Esophagus muscularis mucosa (tissue), 4 donors: ENCODE measurements at places on chromosomes 6 and 20. TPM values are rescaled to one million over a fixed set of nuclear protein-coding genes. Genes with fewer than 3 reads are reported as not detected.

GRCh38 chr6:126821706-126822105 lies 296.8 kb upstream of the RSPO3 start:
- no peak overlapping the region for H3K27ac ChIP-seq
- no peak overlapping the region for H3K4me3 ChIP-seq
- H3K27me3 ChIP-seq = no peaks in the 10 kb centered on the region
- H3K4me1 ChIP-seq = no peaks in the 10 kb centered on the region
- DNase-seq = no peak

DNA sequence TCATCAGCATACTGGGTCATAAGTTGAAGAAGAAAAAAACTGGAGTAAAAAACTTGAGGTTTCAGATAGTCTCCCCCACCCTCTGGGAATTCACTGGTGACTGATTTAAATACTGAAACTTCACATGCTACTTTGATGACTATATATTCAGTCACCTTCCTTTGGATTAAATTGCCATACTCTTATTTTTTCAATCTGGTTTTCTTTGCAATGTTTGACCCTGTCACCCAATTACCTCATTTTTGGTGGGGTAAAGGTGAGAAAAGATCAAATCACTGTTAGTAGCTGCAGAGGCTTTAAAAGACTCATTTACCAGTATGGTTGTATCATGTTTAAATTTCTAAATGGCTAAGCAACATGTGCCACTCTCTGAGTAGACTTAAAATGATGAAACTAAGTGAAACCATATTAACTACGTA lies 862.7 kb upstream of the FLRT3 start:
- H3K4me1 ChIP-seq = no peaks in the 10 kb centered on the region
- no peak overlapping the region for H3K27ac ChIP-seq
- no peak overlapping the region for H3K4me3 ChIP-seq
- H3K27me3 ChIP-seq = no peaks in the 10 kb centered on the region

DNA sequence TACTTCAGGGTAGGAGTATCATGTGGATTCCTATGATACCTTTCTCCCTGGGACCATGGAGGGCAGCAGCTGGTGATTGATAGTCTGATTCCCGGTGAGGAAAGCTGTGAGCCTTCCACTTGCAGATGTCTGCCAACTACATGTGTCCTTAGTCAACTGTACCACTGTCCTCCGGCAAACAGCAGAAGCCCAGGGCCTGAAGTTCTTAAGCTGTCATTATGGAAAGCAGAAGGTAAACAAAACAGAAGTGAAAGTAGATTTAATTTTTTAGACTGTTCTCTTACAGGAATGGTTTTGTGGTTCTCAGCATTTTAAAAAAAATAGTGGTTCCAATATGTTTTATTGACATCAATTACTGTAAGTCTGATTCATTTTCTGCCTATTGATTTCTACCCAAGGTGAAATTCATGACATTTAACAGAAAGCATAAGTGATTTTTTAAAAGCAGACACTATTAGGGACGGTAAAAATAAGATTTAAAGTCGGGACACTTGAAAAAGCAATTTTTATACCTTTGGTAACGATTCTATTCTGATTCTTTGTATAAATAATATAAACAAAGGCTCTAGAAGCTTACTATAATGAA lies 36.6 kb downstream of the PTPN1 start:
- no peak overlapping the region for H3K4me3 ChIP-seq
- H3K27me3 ChIP-seq = no peaks in the 10 kb centered on the region
- no peak for DNase-seq
- H3K36me3 ChIP-seq = peaks cover 6% of the 10 kb centered on the region
- peak overlapping the region; percentile 31 for H3K27ac ChIP-seq

DNA sequence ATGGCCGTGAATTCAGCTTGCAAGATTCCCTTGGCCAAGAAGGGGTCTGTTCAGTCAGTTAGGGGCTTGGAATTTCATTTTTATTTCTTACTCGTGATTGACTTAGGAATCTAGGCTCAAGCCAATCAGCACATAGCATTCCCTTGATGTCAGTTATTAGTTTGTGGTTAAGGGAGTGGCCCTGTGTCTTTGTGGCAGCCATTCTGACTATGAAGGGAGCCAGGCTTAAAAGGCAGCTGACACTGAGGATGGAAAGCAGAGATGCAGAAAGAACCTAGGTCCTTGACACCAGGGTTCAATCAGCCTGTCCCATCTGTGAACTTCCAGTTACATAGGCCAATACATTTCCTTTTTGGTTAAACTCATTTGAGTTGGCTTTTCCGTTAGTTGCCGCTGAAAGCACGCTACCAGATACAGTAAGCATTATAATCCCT lies 48.1 kb downstream of the MCUR1 start:
- peaks cover 26% of the 10 kb centered on the region for H3K4me1 ChIP-seq
- no peak for DNase-seq
- no peaks in the 10 kb centered on the region for H3K36me3 ChIP-seq
- no peaks in the 10 kb centered on the region for H3K27me3 ChIP-seq

DNA sequence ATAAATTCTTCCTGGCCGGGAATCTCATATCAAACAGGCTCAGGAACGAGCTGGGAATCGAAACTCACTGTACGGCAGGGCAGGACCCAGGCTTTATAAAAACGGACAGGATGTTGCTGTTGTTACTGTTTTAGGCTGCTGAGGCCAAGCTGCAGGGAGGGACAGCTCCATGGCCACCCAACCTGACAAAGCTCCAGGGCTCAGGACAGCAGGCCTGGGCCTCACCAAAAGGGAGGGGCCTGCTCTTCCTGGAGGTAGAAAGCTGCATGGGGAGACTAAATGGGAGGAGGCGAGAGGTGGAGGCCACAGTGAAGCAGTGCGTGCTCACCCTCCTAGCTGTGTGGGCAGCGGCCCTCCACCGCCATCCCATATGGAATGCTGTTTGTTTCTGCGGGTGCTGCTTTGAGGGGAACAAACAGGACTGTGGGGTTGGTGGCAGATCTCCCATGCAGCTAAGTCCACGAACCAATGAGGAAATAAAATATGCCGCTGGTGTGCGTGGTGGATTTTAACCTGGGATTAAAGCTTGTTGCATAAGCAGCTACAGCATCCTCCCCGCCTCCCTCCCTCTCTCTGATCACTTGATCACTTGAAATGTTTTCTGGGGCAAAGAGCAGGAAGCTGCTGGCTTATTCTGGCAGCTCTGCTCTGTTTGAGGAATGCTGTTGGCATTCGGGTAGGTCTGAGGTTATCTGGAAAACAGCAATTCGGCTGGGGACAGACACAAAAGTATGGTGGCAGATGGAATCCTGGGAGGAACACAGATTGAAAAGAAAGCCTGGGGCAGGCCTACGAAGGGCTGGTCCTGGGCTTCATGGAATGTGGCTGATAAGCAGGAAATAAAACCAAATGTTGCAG lies 2.4 kb upstream of the ZMYND8 start:
- H3K27me3 ChIP-seq = no peaks in the 10 kb centered on the region
- DNase-seq = peak; percentile 95
- H3K36me3 ChIP-seq = no peaks in the 10 kb centered on the region
- H3K4me1 ChIP-seq = peaks cover 85% of the 10 kb centered on the region

DNA sequence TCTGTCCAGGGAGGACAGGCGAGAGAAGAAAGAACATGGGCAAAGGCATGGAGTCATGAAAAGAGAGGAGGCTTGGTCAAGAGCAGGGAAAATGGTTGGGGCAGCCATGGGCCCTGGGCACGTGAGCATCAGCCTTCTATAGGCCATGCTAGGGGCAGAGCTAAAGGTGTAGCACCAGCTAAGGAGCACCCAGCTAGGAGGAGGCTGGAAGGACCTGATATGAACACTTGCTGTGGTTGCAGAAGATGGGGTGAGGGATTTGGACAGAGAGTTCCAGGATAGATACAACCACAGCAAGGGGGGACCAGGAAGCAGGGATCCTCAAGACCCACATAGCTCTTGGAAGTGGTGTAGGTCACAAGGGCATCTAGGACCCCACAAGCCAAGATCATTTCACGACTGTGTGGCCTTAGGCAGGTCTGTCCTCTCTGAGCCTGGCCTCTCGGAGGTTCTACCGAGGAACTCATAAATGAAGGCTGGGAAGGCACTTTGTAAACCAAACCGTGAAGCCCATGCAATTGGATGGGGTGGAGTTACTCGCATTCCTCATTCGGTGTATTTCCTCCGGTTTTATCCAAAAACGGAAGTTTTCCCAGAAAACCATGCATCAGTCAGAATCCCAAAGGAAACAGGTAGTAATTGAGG lies 74.0 kb upstream of the TOP1 start:
- peak; percentile 75 for DNase-seq
- H3K4me1 ChIP-seq = no peaks in the 10 kb centered on the region
- no peak overlapping the region for H3K4me3 ChIP-seq
- no peak overlapping the region for H3K27ac ChIP-seq

DNA sequence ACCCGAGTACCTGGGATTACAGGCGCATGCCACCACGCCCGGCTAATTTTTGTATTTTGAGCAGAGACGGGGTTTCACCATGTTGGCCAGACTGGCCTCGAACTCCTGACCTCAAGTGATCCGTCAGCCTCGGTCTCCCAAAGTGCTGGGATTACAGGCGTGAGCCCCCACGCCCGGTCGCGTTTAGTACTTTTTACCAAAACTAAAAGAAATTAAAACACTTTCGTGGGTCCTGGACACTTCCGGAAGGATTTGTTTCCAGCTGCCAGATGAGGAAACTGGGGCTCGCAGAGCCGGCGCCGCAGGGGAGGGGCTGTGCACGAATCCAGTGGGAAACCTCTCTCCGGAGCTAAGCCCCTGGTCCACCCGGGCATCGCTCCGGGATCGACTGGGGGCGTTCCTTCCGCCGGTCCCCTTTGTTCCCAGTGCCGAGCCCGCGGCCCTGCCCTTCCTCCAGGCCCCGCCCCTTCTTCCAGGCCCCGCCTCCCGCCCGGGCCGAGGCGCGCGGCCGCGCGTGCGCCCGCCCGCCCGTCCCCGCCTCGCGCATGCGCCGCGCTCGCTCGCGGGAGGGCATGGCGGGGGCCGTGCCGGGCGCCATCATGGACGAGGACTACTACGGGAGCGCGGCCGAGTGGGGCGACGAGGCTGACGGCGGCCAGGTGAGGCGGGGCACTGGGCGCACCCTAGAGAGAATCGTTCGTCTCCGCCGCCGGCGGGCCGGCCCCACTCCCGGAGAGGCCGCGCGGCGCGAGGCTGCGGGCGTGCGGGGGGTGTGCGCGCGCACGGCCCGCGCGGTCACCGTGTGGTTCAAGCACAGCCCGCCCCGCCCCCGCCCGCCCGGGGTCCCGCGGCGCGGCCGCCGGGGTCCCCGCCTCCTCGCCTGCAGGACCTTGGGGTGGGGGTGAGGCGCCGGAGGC lies at the start of gene NELFCD:
NELFCD (plus strand) TSS at position 546 of the 917 bp plus-strand sequence; CDS start at position 600, 54 bp downstream.
- peak within 1 kb of the TSS; percentile 73 for H3K4me3 ChIP-seq
- DNase-seq = peak; percentile 94
- no peaks in the 10 kb centered on the region for H3K27me3 ChIP-seq
- H3K36me3 ChIP-seq = no peaks in the 10 kb centered on the region
- H3K27ac ChIP-seq = peak within 1 kb of the TSS; percentile 83

SNPH gene
- 11.8 TPM for total RNA-seq

HLA-DMB gene
- 17.2 TPM for total RNA-seq
